ENCODE measurements at places on chromosomes 6 and 20.

GRCh38 chr6:317060-317447 is 24.8 kb downstream of the DUSP22 start:
- no peak for DNase-seq

DNA sequence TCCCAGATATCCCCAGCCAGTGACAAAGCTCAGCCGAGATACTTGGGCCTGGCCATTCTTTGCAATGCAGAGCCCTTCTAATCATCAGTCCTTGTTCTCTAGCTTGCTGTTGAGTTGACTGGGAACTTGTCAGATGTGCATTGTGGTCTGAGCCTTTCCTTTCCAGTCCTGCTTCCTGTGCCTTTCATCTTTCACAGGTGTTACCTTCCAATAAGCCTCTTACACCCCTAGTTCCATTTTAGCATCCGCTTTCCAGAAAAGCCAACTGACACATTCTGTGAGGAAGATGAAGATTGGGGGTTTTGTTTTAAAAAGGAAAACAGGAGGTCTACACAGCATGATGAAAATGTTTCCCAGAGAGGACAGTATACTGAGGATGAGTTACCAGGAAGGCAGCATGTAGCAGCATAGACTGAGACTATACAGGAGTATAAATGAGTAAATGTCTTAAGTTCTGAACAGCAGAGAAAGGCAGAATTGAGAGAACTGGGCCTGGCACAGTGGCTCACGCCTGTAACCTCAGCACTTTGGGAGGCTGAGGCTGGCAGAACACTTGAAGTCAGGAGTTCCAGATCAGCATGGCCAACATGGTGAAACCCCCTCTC is 5.6 kb upstream of the CEP85L start:
- DNase-seq = no peak

GRCh38 chr6:138971601-138972000 is 16.5 kb downstream of the REPS1 start:
- no peak for DNase-seq

DNA sequence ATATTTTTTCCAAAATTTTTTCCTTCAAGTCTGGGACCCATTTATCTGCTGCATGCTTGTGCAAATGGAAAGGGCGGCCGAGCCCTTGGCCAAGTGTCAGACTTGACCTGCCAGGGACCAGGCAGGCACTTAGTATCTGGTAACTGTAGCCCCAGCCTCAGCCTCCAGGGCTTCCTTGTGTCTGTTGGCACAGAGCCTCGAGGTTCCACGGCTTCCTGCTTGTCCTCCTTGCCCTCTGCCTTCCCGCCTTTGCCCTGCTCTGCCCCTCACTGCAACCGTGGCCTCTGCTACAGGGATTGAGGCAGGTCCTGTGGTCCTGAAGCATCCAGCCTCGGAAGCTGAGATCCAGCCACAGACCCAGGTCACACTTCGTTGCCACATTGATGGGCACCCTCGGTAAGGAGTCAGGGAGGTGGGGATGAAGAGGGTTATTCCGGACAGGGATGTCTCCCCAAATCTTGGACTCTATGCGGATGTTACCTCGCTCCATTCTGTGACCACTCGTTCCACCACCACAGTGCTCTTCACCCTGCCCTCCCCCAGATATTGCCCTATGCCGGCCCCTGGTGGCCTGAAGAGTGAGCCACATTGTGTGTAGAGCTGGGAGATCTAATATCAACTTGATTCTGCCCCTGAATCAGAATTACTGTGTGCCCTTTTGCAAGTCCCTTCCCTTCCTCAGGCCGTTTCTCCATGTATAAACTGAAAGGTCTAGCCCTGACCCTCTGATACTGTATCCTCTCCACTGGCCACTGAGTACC is 41.5 kb upstream of the SRF start:
- DNase-seq = peak; percentile 50

- peak; percentile 42 for DNase-seq
Measured at GRCh38 chr20:967796-968742, 34.0 kb downstream of the RSPO4 start.

- no peak for DNase-seq
Measured at GRCh38 chr20:61953037-61954021, 112.4 kb downstream of the TAF4 start.

GRCh38 chr6:97198046-97198565 is 84.9 kb downstream of the MMS22L start:
- DNase-seq = no peak

DNA sequence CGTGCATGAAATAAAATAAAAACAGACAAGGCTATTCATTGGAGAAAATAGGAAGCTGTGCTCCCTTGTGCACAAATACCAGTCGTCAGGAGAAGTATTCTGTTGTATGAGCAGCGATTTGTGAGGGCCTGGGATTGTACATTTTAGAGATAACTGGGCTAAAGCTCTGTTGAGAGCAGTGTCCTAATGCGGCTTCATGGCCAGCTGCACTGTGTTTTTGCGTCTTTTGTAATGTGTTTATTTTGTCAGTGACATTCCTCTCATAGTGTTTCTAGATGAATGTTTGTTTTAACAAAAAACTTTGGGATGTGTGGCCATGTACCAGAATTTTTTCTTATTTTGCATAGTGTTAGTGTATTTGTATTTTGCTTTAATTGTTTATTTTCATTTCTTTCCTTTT is 14.8 kb downstream of the ERMARD start:
- DNase-seq = no peak

GRCh38 chr20:52076164-52076563 is 115.4 kb downstream of the ZFP64 start:
- DNase-seq = no peak

DNA sequence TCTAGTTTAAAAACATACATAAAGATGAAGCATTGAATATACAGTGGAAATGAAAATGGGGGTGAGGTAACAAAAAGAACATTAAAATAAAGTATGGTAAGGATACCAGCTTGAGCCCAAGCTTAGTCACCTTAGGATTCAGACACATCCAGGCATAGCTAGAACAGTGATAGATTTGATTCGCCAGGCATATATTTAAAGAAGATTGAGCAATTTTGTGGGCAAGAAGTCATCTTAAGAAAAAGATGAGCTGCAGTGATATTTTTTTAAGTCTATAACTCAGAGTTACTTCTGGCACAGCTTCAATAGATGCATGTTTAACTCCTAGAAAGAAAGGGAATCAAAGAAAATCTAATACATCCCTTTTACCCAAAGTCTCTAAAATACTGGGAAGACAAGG is 97.9 kb downstream of the BMP5 start:
- no peak for DNase-seq

GRCh38 chr6:9657994-9658393 is 756.9 kb downstream of the TFAP2A start:
- no peak for DNase-seq

GRCh38 chr6:5518936-5519491 is 257.7 kb downstream of the FARS2 start:
- DNase-seq = no peak

DNA sequence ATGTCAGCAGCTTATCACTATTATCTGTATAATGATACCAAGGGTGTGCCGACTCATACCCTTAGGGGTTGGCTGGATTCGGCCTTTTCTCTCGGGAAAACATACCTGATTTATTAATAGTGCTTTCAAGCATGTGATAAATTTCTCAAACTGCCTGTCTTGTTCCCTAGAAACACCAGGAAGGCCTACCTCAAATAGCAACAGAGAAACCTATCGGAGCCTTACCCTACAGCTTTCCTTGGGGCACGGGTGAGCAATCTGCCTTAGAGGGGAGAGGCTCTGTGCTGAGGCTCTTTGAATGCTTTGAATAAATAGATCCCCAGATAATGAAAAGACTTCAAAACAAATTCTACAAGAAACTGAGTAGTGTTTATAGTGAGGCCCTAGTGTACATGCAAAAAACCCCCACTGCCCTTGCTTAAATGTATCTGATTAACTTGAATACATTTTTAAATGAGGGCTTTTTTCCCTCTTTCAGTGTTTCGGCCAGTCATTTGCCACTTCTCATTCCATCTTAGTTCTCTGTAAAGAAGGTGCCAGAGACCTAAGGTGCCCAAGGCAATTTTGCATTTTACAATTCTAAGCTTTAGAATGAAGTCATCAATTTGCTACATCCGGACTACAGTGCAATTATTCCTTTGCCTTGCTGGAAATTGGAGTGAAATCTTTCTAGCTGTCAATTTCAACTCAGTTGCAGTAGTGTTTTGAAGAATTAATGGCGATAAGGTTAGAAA is 320.1 kb downstream of the ESR1 start:
- no peak for DNase-seq

- peak; percentile 15 for DNase-seq
Measured at GRCh38 chr6:141677598-141678211, 455.0 kb upstream of the GJE1 start.

- no peak for DNase-seq
Measured at GRCh38 chr6:2468601-2468955, 223.2 kb upstream of the GMDS start.

DNA sequence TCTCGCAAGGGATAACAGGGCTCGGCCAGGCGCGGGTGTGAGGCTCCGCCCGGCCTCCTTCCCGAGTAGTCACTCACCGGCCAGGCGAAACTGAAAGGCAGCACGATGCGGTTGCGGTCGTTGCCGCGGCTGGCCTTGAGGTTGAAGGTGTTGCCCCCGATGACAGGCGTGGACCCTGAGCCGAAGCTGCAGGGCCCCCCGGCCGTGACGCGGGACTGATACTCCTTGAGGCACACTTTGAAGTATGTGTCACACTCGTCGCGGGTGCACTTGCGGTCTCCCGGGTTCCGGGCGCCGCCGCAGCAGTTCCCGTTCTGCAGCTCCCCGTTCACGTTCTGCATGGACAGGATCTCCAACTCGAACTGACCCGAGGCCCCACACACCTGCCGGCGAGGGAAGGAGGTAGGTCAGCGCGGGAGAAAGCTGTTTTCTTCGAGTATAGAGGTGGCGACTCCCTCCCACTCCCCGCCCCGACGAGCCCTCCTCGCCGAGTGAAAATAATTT is 1.1 kb downstream of the JAG1 start:
- peak; percentile 58 for DNase-seq

GRCh38 chr6:106823732-106824351 is 150.7 kb downstream of the CD24 start:
- no peak for DNase-seq

- no peak for DNase-seq
Measured at GRCh38 chr20:62174870-62175624, 7.8 kb upstream of the MTG2 start.

GRCh38 chr6:169263836-169264608 is 10.4 kb upstream of the THBS2 start:
- DNase-seq = no peak

DNA sequence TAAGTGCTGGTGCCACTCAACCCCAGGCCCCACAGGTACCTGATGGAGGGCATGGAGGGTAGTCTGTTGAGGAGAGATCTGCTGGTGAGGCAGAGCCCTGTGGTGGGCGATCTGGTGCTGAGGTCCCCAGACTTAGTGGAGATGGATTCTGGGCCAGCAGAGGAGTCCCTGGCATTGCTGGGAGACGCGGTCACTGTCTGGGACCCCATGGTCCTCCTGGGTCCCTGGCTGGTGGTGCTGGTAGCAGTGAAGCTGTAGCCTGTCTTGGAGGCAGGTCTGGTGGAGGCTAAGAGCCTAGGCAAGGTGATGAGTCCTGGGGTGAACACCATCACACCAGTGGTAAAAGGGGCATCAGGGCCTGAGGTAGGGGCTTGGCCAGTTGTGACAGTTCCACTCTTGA is 6.6 kb downstream of the TREML2 start:
- DNase-seq = no peak

DNA sequence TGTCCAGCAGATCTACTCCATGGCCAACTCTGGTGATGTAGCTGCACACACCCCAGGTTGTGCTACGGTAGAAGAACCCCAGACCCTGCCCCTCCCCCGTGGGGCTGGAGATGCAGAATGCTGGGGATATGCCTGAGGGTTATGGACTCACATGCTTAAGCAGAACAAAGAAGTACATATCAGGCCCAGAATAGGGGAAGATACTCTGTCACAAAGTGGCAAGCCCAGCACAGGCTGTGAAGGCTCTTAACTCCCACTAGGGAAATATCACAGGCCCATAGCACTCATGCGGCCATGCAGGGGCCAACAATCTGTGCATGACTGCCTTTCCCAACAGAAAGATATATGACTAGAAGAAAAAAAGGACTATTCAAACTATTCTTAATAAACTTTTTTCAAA is 234.9 kb downstream of the KCNQ5 start:
- DNase-seq = no peak

DNA sequence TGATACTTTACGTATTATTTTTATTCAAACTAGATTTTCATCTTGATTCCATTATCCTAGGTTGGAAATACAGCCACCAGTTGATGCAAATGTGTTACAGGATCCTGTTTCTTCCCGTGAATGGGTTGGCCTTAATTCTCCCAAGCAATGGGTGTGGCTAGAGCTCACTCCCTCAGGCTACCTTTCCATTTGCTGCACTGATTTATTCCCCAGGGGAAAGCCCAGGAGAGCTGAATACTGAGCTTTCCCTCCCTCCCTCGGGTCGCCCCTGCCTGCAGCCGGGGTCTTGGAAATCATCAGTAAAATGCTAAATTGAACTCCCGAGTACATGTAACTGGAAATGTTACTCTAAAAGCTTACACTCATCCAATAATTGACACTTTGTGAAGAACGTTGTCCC is 9.9 kb downstream of the SMOC2 start:
- no peak for DNase-seq

DNA sequence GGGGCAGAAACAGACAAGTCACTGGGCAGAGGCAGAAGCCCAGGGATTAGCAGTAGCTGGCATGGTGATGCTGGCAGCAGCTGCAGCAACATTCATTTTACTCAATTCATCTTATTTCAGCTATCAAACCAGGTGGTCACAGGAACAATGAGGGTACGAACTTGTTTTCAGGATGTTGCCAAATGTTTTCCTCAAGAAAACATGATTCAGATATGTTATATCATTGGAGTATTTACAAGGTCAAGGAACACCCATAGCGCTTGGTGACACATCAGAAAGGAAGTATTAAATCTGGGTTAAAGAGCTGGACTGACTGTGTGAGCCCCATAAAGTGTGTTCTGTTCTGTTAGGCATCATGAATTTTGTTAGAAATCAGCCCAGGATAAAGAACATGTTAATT is 456.9 kb upstream of the ID4 start:
- no peak for DNase-seq

- no peak for DNase-seq
Measured at GRCh38 chr6:48809700-48810099, 653.4 kb downstream of the MMUT start.

DNA sequence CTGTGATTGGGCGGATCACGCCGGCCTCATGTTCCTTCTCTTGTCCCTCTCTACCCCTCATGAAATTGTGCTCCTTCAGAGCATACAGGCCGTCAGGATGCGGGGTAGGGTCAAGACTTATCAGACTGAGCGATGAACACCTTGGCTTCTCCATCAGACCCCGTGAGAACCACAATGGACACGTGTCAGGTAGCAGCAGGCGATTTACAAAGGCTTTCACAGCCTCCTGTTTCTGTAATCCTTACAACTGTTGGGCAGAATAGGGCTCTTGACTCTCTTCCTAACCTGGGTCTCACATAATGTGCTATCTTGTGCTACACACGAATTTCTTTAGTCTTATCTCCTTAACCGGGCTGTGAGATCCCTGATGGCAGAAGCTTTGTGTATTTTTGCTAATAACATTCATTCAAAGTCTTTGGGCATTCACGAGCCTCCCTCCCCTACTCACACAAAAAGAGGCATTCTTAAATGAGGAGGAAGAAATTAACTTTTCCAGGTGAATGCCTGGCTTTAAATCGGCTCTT is 122.9 kb upstream of the SLC22A23 start:
- DNase-seq = no peak

- DNase-seq = no peak
Measured at GRCh38 chr6:16683641-16684194, 77.5 kb downstream of the ATXN1 start.

Measured in NCI-H524 (cell line).